GM23248 (cell line): ENCODE measurements at places on chromosomes 3 and 15.

DNA sequence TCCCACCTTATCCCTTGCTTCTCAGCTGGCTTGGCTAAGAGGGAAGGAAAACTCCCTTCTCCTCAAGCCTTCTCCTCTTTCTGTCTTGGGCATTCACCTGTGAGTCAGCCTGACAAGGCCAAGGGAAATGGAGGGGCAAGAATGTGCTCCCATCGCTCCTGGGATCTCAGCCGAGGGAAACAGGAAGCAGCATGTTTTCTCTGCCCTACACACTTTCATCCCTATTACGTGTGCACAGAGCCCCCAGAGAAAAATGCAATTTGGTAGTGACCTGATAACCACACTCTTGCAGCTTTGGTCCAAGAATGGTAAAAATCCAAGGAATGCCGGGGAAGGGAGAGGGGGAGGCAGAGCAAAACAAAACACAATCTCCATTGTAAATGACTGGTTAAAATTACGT lies 32.9 kb upstream of the MTMR10 start:
- DNase-seq: peak; percentile 78

DNA sequence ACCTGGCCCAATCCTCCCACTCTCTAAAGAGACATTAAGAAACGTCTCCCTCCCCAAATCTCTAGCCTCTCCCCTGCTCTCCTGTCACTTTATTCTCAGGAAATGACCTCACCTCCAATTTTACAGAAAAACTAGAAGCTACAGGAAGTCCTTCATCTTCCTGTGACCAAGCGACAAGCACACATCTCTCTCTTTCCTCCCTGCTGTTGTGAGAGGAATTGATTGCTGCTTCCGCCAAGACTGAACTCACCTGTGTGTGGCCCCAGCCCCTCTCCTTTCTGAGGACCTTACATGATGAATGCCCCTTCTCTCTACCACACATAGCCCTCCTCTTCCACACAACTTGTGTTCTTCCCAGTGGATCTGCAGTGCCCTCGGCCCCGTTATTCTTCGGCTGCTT lies 18.2 kb downstream of the DNAJB8 start:
- DNase-seq: no peak

GRCh38 chr3:148974726-148975125 lies 16.6 kb upstream of the GYG1 start:
- no peak for DNase-seq

DNA sequence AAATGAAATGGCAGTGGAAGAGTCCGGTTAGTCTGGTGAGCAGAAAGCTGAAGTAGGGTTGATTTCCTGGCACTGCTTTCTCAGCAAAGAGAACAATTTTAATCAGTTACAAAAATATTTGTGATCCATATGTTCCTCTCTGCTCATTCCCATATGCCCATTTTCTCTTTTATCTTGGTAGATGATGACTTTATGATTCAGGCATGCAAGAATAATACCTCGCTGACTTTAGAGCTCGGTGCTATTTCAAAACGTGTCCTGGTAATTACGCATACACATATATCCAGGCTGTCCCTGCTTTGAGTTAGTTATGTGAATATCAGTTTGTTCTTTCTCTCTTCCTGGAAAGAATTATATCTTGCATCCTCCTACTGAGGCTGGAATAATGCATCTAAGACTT lies 38.5 kb downstream of the ARPP21 start:
- DNase-seq: no peak

DNA sequence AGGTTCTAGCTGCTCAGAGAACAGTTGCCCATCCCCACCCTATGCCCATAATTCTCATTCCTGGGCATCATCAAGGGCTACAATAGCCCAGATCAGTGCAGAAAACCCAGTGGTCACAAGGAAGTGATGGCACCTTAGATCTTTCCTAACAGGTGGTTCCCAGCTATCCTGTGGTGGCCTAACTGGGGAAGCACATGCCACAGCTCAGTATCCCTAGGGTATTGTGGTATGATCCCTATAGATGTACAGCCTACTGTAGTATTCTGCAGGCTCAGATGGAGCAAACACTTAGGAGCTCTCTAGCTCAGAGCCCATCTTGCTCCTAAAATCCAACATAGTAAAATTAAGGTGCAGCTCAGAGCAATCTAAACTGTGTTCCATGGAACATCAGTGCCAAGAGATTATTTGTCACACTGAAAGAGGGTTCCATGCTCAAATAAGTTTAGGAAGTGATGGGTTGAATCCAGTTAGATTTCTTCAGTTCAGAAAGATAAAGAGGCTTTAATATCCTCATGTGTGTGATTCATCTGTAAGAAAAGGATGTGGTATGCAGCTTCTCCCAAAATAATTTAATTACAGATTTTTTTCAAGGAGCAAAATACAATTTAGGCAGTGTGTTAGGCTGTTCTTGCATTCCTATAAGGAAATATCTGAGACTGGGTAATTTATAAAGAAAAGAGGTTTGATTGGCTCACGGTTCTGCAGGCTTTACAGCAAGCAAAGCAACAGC lies 4.4 kb downstream of the A4GNT start:
- DNase-seq: peak; percentile 12

GRCh38 chr15:40894681-40895448 lies 615 bp downstream of the VPS18 start:
- DNase-seq: peak; percentile 94

GRCh38 chr3:154242766-154243165 lies 81.5 kb downstream of the DHX36 start:
- DNase-seq: no peak

DNA sequence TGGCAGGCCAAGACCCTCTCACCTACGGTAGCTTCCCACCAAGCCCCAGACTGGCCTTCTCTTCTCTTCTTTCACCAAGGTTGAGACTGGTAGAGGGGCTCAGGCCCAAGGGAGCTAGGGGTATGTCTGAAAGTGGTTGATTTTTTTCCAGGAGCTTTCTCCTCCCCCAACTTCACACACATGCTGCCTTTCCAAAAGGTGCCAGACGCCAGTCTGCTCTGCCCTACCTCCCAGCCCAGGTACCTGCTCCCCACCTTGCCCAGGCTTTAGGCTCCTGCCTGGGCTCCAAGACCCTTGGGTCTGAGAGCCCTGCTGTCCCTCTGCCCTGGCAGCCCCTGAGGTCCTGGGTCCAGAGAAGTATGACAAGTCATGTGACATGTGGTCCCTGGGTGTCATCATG lies 28.4 kb downstream of the MAPKAPK3 start:
- no peak for DNase-seq

- DNase-seq: no peak
Measured at GRCh38 chr3:110479731-110480130, 591.9 kb upstream of the NECTIN3 start.

GRCh38 chr15:65996901-65997300 lies 127.6 kb downstream of the RAB11A start:
- no peak for DNase-seq

- DNase-seq: no peak
Measured at GRCh38 chr15:68525815-68526214, 53.0 kb upstream of the CORO2B start.

DNA sequence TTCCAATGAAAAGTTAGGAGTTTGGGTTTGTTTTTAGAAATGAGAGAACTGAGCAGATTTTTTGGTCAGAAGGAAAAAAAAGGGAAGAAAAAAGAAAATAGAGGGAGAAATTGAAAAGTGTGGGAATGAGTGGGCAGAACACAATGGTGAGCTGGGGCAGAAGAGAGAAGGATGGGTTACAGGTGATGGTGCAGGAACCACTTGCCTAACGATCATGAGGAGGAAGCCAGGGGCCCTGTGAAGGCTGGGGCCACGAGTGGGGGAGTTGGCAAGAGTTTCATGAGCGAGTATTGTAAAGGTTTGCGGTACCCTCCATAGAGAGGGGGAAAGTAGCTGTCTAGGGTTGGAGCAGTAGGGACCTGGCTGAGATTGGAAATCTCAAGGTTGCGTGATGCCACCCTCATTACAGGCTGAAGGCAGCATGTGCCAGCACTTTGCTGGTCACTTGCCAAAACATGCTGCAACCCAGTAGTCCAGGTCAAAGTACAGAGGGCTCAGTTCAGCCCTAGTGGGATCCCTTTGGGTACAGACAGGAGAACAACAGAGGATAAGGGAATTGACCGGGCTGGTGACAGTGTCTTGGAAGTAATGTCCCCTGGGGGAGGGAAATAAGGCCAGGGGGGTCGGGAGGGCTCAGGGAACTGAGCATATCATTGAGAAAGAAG lies 6.6 kb downstream of the IVD start:
- no peak for DNase-seq

DNA sequence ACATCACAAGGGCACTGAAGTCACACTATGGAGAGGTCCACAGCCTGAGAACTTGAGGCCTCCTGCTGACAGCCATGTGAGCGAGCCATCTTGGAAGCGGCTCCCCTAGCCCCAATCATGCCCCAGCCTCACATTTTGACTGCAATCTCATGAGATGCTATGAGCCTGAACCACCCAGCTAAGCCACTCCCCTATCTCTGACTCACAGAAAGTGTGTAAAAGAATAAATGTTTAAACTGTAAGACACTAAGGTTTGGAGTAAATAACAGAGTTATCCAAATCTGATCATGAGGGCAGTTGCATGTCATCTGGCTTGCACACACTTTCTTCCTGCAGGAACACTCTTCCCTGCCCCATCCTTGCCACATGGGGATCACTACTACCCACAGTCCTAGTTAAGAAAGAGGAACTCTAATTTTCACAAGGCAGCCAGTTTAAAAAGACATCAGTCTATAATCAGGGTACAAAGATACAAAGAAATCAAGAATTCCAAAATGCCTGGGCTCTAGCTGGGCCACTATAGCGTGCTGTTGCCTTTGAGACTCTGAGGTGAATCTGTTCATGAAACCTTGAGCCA lies 494.2 kb downstream of the FOXP1 start:
- peak; percentile 32 for DNase-seq

DNA sequence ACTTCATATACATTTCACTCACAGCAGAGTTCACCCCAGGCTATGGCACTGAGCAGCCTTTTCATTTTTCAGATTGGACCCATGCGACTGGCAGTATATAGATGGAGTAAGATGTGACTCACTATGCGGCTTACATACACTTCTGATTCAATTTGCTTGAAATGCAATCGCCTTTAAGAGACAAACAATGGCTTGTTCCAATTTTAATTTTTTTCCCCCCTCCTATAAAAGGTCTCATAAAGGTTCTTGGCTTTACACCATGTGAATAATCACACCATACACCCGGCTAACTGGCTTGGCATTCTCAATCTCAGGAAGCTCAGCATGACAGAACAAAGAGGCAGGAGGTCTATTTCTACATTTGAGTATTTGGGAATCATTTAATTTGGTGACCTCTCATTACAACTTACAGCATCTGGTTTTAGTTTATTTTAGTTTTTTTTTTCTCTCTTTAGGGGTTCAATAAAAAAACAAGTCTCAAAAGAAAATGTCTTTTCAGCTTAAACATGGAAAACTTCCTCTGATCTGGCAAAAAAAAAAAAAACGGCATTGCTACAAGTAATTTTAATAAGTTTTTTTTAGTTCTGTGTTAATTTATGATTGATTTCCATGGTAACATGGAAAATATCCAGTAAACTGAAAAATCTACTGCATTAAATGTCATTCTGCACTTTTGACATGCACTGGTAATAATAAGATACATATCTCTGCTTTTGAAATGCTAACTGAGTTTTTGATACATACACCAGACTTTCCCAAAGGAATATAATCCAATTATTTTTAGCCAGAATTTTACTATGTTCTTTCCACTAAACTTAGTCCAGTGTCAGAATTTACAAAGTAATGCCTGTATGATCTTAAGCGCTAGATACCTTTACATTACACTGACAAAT lies 38.8 kb downstream of the GADL1 start:
- peak; percentile 61 for DNase-seq

GRCh38 chr3:153577059-153577736 lies 415.2 kb downstream of the RAP2B start:
- DNase-seq: no peak

DNA sequence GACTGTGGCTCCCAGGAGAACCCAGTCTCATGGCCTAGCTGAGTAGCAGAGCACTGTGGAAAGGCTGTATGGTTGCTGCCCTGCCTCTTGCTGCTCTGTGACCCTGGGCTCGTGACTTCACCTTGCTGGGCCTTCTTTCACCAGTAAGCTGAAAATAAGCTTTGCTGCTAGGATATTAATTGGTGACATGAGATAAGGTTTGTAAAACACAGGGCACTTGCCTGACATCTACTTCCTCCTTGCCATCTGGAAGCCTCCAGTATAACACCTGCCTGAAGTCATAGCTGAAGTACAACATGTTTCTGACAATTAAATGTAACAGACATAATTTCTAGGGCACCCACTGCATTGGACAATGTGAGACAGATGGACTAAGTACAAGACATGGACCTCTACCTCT lies 53.6 kb downstream of the CLEC3B start:
- DNase-seq: no peak

- no peak for DNase-seq
Measured at GRCh38 chr3:78703944-78704343, 1063.9 kb downstream of the ROBO1 start.

DNA sequence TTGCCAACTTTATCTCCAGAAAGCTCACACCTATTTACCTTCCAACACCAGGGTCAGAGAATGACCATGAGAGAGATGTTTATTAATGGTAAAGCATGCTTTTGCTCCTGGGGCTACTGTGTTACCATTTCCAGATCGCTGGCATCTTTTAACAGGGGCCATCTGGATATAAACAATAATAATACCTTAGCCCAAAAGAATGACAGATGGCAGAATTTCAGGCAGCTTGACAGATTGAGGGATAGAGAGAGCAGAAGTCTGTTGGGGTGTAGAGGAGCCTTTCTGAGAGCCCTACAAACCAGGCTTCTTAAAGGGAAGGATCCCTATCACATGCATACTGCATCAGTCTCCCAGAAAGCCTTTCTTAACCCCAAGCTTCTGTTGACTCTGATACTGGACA lies 17.7 kb downstream of the RBP1 start:
- no peak for DNase-seq

DNA sequence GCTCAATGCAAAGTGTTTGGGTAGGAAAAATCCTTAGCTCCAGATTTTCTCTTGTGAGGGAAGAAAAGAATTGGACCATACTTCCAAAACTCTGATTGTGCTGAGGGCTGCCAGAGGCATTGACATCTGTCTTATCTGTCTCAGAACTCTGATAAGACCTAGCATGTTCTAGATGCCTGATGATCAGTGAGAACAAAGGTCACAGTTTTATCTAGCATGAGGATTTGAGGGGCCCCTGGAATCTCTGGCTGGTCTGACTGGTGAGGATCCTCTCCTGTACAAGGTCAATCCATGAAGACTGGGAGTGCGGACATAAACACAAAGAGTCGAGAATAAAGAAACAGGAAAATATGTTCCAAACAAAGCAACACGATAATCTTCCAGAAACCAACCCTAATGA lies 40.1 kb downstream of the GPR149 start:
- no peak for DNase-seq

DNA sequence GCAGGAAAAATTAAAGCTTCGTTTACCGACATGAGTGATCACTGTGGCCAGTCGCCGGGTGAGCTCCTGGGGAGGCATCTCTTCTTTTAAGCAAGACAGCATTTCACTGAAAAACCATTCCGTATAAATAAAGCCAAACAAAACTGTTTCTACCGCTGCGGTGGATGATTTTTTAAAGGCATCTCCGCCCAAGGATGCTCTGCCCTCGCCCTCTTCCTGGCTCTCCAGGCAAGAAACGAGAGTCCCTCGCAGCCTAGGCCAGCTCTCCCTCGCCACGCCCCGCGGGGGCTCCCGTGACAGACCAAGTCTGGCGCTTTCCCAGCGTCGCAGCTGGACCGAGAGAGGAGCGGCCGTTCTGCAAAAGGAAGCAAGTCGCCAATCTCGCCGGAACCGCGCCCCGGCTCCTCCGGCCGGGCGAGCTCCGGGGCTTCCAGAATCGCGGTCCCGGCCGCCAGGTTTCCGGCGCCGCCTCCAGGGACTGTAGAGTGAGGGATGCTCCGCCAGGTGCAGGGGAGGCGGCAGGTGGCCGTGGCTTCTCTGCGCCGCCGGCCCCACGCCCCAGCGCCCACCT lies 458 bp downstream of the MCF2L2 start:
- DNase-seq: peak; percentile 64

GRCh38 chr15:65423150-65423975 lies 616 bp upstream of the IGDCC4 start:
- DNase-seq: no peak
